ENCODE measurements at places on chromosomes 3 and 15.

DNA sequence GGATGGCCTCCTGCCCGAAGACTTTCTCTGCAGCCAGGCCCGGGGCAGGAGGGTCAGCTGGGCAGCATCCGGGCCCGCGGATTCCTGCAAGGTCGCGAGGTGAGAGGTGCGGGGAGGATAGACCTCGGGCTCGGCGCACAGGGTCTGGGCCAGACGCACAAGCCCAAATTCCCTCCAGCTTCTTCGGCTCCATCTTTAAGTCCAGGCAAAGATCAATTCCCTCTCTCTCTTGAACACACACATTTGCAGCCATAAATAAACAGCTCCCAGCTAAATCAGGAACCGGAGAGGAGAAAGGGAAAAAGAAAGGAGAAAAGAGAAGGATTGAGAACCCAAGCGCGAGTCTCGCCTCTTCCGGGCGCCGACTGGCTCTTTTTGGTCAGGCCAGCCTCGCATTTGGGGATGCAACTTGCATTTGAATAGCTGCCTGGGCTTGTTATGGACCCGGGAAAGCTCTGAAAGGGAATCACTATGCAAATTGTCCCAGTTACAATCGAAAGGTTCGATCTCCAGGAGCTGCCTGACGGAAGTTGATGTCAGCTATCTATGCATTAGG, 14.5 kb upstream of the ONECUT1 start:
- no peak for DNase-seq

GRCh38 chr3:80696280-80696679, 928.5 kb upstream of the ROBO1 start:
- no peak for DNase-seq

- no peak for DNase-seq
Observed at GRCh38 chr3:141228395-141228794, 3.2 kb upstream of the PXYLP1 start.

DNA sequence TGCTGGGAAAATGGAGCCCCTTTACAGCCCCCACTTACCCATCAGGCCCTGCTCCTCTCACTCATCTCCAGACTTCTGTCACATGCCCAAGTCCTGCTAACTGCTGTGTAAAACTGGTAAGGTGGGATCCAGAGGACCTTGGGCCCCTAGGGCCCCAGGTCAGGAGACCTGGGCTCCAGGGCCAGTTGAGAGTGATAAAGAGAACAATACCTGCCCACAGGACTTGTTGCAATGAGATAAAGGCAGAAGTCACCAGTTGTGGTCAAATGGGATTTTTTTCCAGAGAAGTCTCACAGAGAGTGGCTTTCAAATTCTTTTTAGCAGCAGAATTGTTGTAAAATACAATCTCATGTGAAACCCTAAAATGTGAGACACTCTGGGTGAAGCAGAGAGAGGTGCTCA, 753 bp downstream of the FURIN start:
- no peak for DNase-seq

DNA sequence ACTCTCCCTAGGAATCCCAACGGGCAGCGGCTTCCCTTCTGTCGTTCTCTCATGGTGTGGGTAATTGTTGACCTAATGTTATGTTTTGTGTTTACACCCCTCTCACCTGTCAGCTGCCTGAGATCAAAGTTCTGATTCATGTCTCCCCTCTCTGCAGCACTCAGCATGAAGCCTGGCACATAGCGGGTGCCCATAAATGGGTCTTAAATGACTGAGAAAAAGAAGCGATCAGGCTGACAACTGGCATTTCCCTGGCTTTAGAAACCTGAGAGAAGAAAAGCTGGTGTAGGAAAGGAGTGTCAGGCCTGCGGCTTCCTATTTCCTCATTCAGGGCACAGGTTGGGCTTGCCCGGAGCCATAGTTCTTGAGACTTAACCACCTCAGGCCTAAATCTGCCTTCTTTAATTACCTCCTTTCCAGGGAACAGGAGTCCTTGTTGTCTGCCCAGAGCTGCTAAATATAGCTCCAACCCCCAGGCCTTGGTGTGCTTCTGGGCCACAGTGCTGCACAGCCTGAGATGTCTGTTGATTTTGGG, 31.8 kb downstream of the LPP start:
- peak; percentile 43 for DNase-seq

GRCh38 chr15:72474912-72475628, 940 bp downstream of the ARIH1 start:
- peak; percentile 65 for DNase-seq

- DNase-seq, result no peak
Observed at GRCh38 chr3:23435904-23436303, 232.8 kb downstream of the UBE2E2 start.

- peak; percentile 79 for DNase-seq
Observed at GRCh38 chr15:84600331-84600686, 500 bp upstream of the ZSCAN2 start.

GRCh38 chr3:159711560-159712333, 276.9 kb upstream of the IL12A start:
- peak; percentile 98 for DNase-seq

DNA sequence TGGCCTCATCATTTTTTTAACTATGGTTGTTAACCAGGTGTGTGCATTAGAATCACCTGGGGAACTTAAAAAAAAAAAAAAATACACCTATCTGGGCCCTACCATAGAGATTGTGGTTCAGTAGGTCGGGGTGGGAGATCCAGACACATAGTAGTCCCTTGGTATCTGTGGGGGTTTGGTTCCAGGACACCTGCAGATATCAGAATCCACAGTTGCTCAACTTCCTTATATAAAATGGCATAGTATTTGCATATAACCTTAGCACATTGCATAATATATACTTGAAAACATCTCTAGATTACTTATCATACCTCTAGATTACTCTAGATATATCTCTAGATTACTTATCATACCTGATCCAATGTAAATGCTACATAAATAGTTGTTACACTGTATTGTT, 5.0 kb downstream of the IQGAP1 start:
- no peak for DNase-seq

GRCh38 chr3:57026944-57027343, 33.5 kb upstream of the SPATA12 start:
- DNase-seq, result peak; percentile 39

GRCh38 chr3:13072239-13072599, 1.0 kb downstream of the IQSEC1 start:
- DNase-seq, result no peak
